Activated CD4-positive, alpha-beta T cell treated with anti-CD3 and anti-CD28 coated beads, Interleukin-2, amount 50 U/mL, for 1 hour (primary cell): ENCODE measurements at places on chromosomes 4 and X.

- DNase-seq = no peak
Observed at GRCh38 chr4:72390409-72390808, 178.6 kb downstream of the ADAMTS3 start.

DNA sequence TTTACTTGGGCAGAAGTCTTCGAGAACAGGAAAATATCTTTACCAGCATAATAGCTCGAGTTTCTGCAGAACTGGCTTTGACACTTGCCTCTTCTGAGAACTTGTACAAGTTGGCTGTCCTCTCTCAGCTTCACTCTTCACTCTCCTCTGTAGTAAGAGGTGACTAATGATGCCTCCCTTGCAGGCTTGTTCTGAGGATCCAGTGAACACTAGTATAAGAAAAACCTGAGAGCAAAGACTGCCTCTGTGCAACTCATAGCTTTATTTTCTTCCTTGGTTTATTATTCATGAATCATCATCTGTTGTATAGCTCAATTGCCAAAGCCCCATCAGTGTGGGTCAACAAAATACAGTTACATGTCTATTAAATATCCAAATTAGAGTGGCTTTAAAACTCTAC lies 266.7 kb upstream of the CLNK start:
- no peak for DNase-seq

DNA sequence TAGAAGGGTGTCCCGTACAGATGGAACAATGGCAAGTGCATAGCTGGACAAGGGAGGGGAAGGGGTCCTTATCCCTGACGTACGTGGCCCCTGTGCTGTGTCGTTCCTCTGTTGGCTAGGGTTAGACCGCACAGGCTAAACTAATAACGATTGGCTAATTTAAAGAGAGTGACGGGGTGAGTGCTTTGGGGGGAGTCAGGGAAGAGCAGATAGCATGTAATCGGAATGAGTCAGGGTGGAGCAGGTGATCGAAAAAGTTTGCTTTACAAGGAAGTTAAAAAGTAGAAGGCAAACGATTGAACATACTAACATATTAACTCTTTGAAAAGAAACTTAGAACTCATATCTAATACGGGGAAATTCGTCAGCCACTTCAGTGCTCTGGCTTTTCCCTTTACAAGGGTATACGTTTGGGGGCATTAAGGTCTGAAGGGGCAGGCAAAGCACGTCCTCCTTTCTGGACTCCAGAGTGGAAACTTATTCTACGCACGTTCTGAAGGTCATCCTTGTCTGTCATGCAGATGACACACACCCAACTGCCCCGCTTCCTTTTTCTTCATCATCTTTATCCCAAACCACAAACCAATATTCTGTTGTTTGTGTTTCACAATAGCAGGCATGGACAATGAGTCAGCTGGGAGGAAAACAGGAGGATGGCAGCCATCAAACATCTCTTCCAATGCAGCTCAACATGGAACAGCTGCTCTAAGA lies 10.2 kb upstream of the CRLF2 start:
- DNase-seq = no peak

DNA sequence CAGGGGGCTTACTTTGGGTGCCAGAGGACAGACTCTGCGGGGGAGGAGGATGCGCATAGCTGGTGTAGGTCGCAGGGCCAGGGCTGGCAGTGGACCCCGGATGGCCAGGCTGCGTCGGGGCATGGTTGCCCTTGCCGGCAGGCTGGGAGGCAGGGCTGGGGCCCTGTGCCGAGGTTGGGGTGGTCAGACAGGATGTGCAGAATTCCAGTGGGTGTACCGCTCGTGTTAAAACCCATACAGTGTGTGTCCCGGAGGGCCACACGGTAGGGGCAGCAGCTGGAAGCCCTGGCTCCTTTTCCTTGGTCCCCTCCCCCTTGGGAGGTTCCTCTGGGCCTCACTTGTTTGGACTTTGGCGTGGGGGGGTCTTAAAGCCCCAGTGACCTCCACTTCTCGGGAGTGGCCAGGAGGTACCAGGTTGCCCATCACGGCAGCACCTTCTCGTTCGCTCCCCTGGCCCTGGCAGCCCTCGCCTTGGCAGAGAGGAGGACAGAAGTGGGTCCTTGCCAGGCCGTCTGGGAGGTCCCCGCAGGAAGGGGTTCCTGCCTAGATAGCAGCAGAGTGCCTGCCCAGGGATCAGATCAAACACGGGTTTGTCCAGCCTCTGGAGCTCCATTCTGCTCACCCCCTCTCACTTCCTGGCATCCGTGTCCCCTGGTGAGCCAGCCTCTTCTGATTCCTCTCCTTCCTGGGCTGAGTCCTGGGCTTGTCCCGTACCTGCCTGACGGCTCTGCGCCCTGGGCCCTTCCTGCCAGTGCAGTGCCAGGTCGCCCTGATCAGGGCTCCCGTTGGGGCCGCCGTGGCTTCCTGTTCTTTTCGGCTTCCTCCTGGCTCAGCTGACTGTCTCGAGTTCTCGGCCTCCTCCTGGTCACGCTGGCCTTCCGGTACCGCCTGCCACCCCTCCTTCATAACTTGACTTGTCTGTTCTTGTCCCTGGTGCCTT lies 56.7 kb upstream of the HGFAC start:
- DNase-seq = no peak

- DNase-seq = no peak
Observed at GRCh38 chrX:139299309-139299708, 231.2 kb upstream of the F9 start.

DNA sequence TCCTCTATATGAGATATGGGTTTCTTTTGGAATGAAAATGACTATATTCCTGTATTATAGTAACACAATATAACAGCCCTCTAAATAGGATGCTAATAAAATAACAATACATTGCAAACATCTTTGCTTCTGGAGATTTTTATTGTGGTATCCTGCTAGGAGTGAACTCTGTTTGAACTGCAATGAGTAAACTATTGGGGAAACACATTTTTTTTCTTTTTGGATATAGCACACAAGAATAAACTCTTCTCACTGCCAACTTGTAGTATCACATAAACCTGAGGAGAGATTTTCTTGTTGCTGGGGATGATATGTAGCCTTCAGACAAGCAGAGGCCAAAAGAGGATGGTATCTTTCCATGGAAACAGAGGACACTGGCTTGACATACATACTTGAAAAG lies 238.2 kb downstream of the C4orf33 start:
- no peak for DNase-seq

- DNase-seq = no peak
Observed at GRCh38 chr4:141711211-141711610, 74.8 kb downstream of the IL15 start.

DNA sequence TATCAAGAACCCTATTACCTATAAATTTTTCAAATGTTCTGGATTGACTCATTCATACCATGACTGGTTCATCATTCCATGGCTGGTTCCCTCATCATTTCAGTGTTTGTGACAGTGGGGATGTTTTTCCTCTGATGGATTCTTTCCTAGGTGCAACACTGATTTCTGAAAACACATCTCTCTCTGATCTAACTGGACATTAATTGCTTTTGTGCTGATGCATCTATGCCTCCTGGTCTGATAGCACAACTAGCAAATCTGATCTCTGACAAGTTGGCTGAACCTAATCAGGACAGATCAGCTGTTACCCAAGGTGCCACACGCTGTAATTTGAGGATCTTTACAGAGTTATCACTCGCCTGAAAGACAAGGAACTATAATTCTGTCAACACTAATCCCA lies 140.2 kb downstream of the LDB2 start:
- DNase-seq = no peak

DNA sequence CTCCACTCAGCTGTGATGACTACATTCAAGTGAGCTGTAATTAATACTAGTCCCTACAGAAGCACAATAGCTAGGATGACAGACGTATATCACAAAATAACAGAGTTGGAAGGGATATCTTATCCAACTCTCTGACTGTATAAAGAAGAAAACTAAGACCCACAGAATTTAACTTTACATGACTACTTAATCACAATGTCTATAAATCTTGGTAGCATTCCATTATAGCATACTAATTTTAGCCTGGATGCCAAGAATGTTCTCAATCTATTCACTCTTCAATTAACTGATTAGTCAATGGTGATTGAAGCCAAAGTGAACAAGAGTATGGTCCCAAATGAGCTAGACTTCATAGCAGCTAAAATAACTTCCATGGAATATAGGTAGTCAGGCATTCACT lies 31.2 kb downstream of the RPS6KA6 start:
- DNase-seq = no peak

- DNase-seq = no peak
Observed at GRCh38 chr4:121783210-121783609, 17.9 kb upstream of the EXOSC9 start.

- no peak for DNase-seq
Observed at GRCh38 chrX:78708816-78709215, 38.7 kb upstream of the LPAR4 start.

DNA sequence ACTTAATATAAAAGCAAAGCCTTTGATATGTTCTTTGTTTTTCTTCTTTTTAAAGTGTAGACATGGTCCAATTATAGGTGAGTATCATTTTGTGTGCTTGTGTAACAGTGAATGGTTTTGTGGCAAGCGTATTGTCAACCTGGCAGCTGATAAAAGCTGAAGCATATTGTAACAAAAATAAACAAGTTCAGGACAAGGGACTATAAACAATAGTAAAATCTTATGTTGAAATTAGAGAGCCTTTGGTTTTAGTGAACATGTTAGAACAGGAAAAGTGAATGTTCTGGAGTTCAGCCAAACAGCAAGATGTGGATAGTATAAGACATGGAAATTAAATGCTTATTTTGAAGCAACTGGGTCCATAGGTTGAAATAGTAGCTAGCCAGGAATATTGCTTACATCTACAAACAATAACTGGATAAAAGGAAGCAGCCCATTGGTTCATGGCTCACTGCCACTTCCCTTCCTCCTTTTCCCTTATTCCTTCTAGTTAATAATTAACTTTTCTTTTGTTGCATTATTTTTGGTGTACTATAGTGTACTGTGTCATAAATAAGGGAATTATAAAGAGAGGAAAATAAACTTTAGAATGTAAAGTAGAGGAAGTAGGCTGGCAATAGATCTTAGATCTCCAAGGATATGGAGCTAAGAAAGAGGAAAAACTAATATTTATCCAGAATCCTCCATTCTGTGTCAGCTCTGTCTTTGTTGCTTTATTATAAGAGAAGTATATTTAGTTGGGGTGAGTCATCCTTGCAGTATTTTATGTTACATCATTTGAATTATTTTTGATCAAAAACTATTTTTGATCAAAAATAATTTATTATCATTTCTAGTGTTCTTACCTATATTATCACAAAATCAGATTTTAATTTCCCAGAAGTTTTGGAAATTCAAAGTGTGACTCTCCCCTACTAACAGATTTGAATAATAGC lies 65.6 kb downstream of the MRPL1 start:
- DNase-seq = no peak

DNA sequence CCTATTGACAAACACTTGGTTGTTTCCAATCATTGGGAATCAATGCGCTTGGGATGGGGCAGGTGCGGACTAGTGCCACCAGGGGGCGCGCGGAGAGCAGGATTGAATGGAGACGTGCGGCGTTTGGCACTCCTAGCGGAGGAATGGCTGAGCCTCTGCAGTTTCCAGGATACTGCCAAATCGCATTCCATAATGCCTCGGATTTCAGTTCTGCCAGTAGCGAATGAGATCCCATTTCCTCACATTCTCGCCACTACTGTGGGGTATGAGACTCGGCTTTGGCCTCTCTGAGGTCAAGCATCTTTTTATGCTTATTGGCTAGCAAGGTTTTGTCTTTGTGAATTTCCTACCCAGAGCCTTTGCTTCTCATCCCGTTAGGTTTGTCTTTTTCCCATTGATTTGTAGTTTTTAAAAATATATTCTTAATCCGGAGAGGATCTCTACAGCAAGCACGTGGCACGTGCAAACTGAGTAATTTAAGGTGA lies 28.7 kb downstream of the CLDN34 start:
- peak; percentile 75 for DNase-seq

DNA sequence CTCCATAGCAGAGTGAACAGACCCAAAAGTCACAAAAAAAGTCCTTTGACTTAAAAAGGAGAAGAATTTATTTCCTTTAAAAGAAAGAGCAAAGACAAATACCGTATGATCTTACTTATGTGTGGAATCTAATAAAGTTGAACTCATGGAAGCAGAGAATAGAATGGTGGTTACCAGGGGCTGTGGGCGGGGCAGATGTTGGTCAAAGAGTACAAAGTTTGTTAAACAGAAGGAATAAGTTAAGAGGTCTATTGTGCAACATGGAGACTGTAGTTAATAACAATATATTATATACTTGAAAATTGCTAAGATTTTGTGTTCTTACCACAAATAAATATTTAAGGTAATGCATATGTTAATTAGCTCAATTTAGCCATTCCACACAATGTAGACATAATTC lies 173.3 kb upstream of the S100G start:
- DNase-seq = no peak

GRCh38 chrX:68991691-68992345 lies 163.0 kb downstream of the EFNB1 start:
- DNase-seq = no peak

DNA sequence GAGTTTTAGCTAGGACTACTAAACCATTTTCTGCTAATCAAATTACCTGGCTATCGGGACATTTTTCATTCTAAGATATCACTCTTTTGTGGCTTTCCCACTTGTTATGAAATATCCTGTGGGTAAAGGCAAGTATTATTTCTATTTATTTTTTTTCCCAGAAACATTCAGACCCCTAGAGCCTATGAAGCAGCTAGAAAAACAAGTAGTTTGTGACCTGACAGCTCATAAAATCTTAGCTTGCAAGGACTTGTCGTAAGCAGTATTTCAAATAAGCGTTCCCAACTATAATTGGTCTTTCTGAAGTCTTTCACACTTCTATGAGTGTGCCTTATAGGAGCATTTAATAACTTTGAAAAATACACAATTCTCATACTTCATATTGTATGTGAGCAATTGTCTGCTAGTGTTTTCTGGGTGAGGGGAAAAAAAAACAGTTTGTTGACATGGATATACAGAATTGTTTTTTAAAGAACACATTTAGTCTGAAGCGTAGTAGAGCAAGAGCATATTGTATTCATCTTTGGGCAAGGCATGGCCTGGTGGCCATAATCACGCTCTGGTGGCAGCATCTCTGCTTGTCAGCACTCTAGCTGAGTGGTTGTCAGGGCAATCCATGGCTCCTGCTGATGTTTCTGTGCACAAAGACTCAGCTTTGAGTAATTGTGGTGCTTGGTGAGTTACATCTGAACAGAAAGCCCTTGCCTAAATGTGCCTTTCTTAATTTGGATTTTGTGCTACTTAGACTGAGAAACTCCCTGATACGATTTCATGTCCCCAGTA lies 2.6 kb downstream of the MCUB start:
- DNase-seq = no peak
